OCI-LY7 (cell line): ENCODE measurements at places on chromosomes 5 and 9.

- no peak for DNase-seq
These were observed 790.1 kb downstream of the EFNA5 start for GRCh38 chr5:106880656-106881055.

DNA sequence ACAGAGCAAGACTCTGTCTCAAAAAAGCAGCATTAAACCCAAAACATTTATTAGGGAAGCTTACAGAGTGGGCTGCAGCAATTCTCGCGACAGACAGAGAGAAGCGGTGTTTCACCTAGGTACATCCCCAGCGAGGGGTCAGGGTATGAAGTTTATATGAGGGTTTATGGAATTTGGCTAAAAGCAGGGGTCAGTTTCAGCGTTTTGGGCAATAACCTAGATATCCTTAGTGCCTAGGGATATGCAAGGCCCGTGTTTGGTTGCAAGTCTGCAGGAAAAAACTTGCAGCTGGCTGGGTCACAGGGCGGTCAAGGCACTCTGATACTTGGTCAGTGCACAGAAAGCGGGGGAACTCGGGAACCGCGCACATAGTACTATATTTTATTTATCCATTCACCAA is 649 bp upstream of the GLE1 start:
- DNase-seq = no peak

DNA sequence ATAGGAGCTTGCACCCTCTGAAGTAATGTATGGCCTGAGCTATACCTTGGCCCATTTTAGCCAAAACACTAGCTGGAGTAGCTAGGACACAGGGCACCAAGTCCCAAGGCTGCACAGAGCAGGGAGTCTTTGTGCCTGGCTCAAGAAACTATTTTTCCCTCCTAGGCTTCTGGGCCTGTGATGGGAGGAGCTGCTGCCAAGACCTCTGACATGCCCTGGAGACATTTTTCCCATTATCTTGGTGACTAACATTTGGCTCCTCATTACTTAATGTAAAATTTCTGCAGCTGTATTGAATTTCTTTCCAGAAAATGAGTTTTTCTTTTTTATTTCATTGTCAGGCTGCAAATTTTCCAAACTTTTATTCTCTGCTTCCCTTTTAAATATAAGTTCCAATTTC is 1099.2 kb downstream of the CDH18 start:
- DNase-seq = no peak

GRCh38 chr5:116046261-116046660 is 14.0 kb downstream of the ARL14EPL start:
- no peak for DNase-seq

DNA sequence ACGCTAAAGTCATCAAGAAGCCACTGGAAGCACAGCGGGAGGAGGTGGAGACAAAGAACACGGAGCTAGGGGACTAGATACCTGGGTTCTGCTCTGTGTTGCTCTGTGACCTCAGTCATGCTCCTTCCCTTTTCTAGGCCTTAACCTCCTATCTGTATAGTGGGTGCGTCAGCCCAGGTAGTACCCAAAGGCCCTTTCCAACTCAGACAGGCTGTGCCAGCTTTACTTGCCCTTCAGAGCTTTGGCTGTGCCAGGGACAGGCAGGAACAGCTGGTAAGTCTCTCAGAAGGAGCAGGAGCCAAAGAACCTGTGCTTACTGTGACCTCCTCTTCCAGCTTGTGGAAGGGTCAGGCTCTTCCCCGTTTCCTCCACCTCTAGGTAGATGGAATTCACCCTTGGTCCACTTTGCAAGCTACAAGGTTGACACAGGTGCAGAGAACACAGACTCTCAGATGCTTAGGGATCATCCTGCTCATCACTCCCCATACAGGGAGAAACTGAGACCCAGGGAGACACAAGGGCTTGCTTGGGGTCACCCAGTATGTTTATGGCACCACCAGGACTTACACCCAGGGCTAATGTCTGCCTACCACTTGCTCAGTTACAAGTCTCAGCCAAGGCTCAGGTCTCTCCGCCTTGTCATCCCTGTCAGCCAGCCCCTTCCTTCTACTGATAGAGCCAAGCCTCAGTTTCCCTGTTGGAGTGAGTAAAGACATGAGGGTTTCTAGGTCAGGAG is 1.7 kb downstream of the CCDC69 start:
- DNase-seq = no peak

DNA sequence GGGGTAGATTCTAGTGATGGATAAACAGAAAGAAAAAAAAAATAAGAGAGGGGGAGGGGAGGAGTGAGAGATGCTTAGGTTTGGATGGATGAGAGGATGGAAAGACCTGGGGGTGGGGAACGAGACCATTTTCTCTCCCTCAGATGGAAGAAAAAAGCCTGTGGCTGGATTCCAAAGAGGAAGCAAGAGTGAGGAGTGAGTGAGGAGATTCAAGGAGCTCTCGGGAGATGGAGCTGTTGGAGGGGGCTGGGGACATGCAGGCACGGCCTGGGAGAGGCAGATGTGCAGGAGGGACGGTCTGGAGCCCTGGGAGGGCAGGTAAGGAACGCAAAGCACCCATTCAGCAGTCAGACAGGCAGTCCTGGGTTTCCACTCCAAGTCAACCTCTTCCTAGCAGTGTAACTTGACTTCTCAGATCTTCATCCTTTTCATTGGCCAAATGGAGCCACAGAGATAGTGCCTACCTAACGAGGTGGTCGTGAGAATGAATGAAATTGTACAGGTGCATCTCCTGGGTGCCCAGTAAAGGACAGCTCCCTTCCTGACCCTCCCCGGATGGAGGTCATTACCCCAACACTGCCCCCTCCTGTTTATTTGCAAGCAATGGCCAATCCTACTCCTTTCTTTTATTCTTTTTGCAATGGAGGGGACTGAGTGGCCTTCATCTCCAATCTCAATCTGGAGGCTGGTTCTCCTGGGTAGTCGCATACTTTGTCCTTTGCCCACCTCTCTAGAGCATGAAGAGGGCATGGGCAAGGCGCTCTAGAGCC is 52.2 kb downstream of the PCDH1 start:
- DNase-seq = no peak

- DNase-seq = peak; percentile 71
These were observed 607 bp downstream of the UHRF2 start for GRCh38 chr9:6413365-6414246.
